Stimulated activated CD4-positive, alpha-beta T cell treated with anti-CD3 and anti-CD28 coated beads, Interleukin-12 subunit alpha, Interleukin-12 subunit beta, amount 100 ng/mL, for 48 hours (primary cell): ENCODE measurements at places on chromosomes 6 and 20.
A peak's percentile ranks its signal among the peaks of the same experiment; 100 is the strongest.

- DNase-seq, result no peak
Observed at GRCh38 chr6:25449774-25450173, 170.6 kb downstream of the CARMIL1 start.

- DNase-seq, result no peak
Observed at GRCh38 chr20:58547623-58548475, 32.6 kb upstream of the APCDD1L start.

- DNase-seq, result no peak
Observed at GRCh38 chr20:54629632-54630031, 154.2 kb downstream of the DOK5 start.

DNA sequence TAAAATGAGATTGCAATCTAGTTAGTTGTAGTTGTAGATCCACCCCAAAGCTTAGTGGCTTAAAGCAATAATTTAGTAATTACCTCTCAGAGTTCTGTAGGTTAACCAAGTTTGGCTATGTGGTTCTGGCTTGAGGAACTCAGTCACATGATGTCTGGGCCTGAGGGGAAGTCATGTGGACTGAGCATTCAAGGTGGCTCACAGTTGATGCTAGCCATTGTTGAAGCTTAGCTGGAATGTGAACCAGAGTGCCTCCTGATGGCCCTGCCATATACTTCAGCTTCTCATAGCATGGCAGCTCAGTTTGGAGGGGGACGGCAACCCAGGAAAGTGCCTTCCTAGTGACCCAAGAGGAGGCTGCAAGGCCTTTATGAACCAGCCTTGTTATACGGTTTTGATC is 263.2 kb upstream of the RNF217 start:
- DNase-seq, result no peak

- DNase-seq, result no peak
Observed at GRCh38 chr20:45410887-45411286, 2.8 kb downstream of the DBNDD2 start.

DNA sequence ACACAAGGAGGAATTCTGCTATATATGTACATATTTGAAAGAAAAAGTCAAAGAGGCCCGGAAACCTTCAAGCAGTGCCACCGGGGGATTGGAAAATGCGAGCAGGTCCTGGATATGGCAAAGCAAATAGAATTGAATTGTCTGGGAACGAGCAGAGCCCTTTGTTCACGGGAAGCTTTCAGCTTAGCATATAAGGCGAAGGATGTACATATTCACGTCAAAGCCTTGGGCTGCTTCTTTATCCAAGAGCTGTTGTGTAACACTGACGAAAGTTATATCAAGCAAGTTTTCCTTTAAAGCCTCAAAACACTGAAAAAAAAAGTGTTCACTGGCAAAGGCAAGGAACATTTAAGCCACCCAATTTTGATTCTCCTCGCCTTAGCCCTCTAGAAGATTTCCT is 171.0 kb downstream of the GPX5 start:
- no peak for DNase-seq

- DNase-seq, result no peak
Observed at GRCh38 chr6:135647521-135647920, 150.0 kb upstream of the AHI1 start.

- no peak for DNase-seq
Observed at GRCh38 chr6:24117021-24117420, 9.0 kb upstream of the NRSN1 start.

- DNase-seq, result peak; percentile 64
Observed at GRCh38 chr20:50575865-50576720, 65.9 kb downstream of the PTPN1 start.

GRCh38 chr6:31829633-31830283 is 2.2 kb downstream of the HSPA1B start:
- no peak for DNase-seq
